T-helper 17 cell (primary cell): ENCODE measurements at places on chromosomes 5 and 9.

DNA sequence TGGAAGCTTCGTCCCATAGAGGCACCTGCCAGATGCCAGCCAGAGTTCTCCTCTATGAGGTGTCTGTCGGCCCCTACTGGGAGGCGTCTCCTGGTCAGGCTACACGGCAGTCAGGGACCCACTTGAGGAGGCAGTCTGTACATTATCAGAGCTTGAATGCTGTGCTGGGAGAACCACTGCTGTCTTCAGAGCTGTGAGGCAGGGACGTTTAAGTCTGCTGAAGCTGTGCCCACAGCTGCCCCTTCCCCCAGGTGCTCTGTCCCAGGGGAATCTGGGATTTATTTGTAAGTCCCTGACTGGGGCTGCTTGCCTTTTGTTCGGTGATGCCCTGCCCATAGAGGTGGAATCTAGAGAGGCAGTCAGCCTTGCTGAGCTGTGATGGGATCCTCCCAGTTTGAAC is 70.8 kb downstream of the NDUFS4 start:
- DNase-seq, result no peak

- peak; percentile 31 for DNase-seq
Measured at GRCh38 chr5:129771058-129771838, 23.4 kb downstream of the MINAR2 start.

DNA sequence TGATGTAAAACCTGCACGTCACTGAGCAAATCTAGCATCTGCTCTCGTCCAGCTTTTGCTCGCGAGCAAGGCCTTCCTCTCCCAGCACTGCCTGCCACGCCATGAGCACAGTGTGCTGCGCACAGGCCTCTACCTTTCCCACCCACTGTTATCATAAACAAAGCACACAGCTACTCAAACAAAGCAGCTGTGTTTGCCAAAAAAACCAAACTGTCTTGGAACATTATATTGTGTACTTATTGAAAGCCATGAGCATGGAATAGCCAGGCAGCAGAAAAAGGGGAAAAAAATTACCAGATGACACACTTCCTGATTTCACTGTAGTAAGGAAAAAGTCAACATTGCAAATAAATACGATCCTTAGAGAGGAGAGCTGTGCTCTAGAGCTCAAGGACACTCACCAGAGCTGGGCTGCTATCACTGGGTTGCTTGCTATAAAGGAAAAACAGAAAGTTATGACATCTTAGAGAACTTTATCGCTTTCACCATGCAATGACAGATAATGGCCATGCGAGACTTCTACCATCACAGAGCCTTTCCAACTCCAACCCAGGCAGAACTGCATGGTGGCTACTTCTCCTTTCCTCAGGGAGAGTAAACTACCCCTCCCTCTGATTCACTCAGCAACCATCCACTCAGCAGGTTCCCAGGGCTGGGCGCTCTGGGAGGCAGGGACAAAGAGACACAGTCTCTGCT is 69.6 kb downstream of the EPB41L4B start:
- no peak for DNase-seq

DNA sequence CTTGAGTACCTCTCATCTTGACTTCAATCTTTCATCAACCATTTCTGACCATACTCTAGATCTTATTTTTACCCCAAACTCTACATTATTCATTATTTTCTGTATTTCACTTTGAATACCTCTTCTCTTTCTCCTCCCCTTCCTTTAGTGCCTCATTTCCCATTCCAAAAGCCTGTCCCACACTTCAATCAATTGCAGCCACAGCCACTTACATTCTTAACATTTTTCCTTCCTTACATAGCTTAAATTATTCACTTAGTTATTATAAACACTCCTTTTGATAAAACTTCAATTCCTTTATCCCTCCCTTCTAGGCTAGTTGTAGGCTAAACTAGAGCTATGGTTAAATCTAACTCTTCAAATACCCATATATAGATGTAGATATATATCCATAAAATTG is 344.0 kb downstream of the PRR16 start:
- no peak for DNase-seq

DNA sequence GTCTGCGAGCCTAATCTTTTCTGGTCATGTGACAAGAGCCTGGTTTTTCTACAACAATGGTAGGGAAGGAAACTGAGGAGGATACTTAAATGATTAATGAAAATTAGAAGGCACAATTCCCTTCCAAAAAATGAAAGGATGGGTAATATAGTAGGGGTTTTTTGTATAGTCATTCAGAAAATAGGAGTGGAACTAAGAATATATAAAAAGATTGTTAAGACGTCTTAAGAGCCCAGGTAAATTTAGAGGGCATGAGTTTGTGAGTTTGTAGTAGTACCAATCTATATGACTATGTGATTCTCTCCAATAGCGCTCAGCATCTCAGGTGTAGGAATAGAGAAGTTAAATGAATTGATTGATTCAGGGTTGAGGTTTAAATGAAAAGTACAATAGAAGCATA is 50.1 kb downstream of the GNG10 start:
- no peak for DNase-seq

DNA sequence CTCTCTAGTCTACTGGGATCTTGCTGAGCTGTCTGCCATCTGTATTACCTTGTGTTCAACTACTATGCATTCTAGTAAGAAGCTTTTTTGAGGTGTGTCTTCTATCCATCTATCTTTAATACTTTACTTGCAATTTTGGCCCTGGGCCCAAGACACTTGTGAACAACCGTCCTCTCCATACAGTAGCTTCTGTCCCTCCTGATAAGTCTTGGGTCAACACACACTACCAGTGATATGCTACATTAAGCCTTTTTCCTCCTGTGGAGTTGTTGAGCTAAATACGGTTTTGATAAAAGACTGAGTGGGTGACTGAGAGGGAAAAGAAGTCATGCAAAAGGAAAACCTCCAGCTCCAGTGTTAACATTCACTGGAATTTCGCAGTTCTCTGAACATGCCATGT is 133.3 kb upstream of the PCA3 start:
- no peak for DNase-seq

GRCh38 chr5:76303921-76304320 is 99.2 kb upstream of the IQGAP2 start:
- peak; percentile 13 for DNase-seq
